ENCODE measurements at places on chromosomes 4 and X.

- DNase-seq = no peak
Observed at GRCh38 chr4:78784236-78784865, 8.2 kb downstream of the BMP2K start.

DNA sequence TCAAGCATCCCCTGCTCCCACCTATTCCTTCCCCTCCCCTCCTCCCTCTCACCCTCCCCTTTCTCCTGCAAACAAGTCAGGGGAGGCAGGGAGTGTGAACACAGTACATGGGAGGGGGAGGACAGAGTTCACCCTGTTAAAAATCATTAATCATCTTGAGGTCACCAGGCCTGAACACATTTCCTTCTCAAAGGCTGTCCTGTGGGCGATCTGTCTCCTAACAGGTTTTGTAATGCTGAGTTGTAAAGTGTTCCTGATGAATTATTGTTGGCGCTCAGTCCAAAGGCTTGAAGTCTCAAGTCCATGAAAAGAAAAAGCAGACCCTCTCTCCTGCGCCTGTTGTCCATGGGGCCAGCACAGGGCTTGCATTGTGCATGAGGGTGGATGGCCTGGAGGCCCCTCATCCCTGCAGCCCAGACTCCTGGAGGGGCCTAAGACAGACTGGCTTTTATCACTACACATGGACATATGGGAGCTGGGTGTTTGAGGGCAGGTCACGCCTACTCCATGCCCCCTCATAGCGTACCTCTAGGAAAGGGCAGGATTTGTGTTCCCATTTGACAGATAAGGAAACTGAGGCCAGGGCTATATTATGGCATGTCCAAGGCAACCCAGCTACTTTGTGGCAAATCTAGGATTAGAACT, 189.1 kb downstream of the RAB28 start:
- no peak for DNase-seq

GRCh38 chr4:111045992-111046391, 423.1 kb upstream of the PITX2 start:
- no peak for DNase-seq

DNA sequence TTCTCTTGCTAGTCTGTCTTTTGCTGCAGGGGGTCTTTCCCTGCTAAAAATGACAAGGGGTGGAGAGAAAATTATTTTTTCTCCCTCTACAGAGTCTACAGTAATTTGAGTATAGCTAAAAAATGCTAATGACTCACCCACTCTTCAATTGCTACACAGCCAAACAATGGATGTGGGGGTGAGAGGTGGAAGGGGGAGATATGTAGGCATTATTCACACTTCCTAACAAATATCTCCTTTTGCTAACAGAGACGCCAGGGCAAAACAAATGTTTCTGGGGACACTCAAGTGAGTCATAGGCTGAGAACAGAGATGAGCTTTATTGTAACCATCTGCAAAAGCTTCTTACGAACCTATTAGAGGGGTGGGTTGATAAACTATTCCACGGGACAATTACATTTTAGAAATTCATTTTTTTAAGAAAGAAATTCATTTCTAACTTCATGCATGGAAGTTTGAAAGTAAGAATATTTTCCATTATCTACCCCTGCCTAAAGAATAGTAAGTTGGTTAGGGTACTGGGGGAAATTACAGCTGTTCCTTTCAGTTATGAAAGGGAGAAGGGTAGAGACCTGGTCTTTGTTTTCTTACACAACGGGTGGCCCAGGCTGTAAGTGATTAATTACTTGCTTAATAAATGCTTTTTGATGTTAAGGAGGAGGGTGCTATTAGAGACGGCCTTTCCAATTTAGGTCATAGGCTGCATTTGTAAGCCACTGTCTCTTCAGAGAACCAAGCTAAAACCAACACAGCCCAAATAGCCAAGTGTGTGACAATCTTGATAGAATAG, 12.8 kb downstream of the SCD5 start:
- DNase-seq = no peak

DNA sequence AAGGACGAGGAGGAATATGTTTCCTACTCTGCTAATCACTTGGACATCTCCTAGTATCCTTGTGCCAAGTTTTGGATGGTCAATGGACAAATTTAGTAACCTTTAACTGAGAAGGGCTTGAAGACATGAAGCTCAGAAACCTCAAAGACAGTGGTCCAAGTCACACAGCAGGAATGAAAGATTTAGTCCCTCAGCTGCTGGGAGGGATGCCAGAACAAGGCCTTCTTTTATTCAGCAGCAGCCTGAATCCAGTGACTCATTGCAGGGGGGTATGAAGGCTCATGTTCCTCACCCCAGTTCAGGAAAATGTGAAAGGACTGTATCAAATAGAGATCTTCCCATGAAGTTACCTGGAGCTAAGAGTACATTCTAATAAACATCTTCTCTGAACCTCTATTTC, 214.9 kb upstream of the UGT8 start:
- DNase-seq = no peak

- no peak for DNase-seq
Observed at GRCh38 chr4:152651473-152652060, 28.2 kb downstream of the TMEM154 start.

GRCh38 chrX:133649651-133650050, 234.4 kb upstream of the GPC4 start:
- no peak for DNase-seq

- no peak for DNase-seq
Observed at GRCh38 chrX:103754401-103754800, 22.2 kb upstream of the PLP1 start.

- no peak for DNase-seq
Observed at GRCh38 chrX:55640854-55641253, 17.7 kb downstream of the FOXR2 start.

DNA sequence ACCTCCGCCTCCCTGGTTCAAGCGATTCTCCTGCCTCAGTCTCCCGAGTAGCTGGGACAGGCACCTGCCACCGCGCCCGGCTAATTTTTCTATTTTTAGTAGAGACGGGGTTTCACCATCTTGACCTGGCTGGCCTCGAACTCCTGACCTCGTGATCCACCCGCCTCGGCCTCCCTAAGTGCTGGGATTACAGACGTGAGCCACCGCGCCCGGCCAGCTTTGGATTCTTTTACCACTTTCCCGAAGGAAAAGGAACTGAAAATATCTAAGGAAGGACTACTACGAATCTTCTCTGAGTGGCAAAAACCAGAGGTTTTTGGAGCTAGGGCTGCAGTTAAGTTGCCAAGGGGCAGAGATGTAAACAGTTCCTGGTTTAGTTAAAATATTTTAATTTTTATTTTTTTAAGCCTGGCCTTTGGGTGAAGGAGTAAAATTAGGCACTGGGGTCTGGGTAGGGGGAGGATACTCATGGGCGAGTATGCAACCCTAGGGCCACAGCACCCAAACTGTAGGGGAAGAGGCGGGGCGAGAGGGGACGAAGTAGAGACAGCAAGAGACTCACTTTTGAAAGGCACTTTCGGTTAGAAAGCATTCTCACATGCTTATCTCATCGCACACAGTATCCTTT, 525 bp upstream of the CISD2 start:
- peak; percentile 11 for DNase-seq

GRCh38 chrX:24860140-24860539, 155.6 kb downstream of the ARX start:
- no peak for DNase-seq

DNA sequence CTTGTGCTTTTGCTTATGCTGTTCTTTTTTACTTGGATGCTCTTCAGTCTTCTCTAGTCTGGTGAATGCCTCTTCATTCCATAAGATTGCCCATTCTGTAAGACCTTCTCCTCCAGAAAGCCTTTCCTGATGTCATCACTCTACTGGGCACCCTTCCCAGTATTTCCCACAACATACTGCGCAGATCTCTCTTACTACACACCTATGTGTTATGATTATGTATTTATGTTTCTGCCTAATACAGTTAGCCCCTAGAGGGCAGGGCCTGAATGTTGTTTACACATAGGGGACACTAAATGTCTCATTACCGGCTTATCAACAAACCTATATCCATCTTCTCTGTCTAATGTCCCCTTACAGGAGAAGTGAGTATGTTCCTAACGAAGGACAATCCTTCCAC, 21.1 kb downstream of the AIFM1 start:
- DNase-seq = no peak

DNA sequence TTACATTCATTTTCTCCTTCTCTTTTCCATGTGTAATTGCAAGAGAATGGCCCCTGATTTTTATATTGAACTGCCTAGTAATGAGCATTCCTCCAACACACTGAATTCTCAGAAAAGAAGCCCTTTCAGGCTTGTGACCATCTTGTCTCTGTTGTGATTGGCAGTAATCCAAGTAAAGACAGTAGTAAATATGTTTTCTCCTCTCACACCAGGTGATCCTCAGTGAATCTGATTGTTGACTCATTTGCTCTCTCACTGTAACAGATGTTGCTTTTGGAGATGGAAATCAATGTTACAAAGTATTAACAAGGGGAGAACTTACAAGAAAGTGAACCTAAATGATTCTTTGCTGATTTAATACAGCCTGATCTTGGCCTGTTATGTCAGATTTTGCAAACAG, 271.0 kb downstream of the AFF2 start:
- no peak for DNase-seq

GRCh38 chr4:90950385-90950841, 823.2 kb downstream of the CCSER1 start:
- no peak for DNase-seq

- DNase-seq = no peak
Observed at GRCh38 chrX:129976441-129976840, 6.0 kb upstream of the BCORL1 start.

DNA sequence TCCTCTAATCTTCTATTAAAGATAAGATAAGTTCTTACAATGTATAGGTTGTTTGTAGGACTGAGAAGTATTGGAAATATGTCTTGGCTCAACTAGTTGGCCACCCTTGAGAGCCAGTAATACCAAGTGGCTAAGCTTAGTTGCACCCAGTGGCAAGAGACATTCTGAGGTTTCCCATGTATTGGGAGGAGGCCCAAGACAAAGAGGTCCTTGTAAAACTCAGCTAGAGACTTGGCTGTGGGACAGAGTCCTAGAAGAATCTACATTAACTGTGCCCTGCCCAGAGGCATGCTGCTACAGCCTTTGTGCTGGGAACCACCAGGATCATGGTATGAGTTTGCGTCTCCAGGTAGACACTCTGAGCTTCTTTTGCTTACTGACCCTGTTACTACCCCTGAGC, 41.9 kb upstream of the SLC4A4 start:
- DNase-seq = no peak

- DNase-seq = no peak
Observed at GRCh38 chr4:99679204-99679603, 21.6 kb upstream of the C4orf54 start.

DNA sequence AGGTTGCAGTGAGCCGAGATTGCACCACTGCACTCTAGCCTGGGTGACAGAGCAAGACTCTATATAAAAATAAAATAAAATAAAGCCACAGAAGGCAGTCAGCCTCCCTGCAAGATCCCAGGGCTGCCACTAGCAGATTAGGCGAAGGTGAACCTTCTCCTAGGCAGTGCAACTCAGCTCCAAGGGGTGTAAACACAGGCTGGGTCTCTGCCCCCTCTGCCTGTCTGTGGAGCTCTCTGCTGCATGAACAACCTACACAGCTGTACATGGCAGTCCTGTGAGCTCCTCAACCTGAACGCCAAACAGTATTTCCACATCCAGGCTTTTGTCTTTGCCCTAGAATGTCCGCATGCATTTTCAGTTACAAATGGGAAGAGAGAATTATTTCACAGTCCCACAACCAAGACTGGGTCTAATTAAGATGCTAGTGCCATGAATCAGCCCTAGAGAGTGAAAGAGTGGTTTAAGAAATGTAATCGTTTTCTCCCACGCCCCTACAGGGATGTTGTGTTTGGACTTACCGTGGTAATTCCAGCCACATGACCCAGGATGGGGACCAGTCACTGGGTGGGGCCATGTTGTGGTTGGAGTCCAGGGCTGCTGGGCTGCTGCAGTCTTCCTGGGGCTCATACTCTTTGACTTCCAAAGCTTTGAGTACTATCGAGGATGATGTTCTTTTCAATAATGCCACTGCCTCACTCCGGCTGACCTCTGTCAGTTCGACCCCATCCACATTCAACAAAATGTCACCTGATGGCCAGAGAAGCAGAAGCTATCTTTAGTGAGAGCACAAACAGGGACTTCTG, 99.0 kb downstream of the FIP1L1 start:
- DNase-seq = no peak

DNA sequence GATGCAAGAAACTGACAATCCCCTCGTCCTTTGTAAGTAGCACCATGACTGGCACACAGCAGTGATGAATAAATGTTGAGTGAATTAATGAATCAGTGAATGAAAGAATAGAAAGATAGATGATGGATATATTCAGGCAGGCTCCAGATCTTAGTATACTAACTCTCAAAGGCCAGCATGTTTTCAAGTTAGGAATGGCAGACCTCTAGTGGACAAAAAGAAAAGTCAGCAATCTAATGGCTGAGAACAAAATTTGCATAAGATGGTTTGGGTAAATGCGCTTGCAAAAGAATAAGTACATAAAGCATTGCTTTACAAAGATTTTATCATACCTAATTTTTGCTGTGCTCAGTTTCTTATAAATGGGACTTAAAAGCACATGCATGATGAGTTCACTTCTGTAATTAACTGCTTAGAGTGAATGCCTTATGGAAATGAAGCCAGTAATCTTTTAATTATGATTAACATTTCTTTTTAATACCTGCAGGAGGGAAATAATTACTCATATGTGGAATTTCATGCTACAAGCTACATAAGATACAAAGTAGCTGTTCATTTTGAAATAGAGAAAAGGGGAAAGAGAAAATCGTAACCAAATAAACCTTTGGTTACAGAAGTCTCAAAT, 126.9 kb upstream of the GPRIN3 start:
- DNase-seq = peak; percentile 11

GRCh38 chr4:47838445-47838844, 578 bp upstream of the CORIN start:
- no peak for DNase-seq

DNA sequence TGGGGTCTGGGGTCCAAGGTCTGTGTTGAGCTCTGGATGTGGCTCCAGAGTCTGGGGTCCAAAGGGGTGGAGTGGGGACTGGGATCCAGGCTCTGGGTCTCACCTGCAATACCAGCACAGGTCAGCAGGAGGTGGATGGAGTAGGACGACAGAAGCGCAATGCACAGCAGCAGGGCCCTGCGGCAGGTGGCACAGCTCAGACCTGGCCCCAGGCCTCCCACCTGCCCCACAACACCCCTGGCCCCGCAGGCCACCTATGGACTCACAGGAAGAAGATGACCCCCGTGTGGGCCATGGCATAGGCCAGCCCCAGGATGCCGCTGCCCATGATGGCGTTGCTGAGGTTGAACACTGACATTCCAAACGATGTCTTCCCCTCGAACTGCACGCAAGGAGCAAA, 3.4 kb downstream of the SLC38A5 start:
- DNase-seq = no peak

GRCh38 chr4:147764337-147764736, 32.4 kb downstream of the ARHGAP10 start:
- no peak for DNase-seq

GRCh38 chrX:134542485-134542884, 82.5 kb downstream of the HPRT1 start:
- DNase-seq = no peak

DNA sequence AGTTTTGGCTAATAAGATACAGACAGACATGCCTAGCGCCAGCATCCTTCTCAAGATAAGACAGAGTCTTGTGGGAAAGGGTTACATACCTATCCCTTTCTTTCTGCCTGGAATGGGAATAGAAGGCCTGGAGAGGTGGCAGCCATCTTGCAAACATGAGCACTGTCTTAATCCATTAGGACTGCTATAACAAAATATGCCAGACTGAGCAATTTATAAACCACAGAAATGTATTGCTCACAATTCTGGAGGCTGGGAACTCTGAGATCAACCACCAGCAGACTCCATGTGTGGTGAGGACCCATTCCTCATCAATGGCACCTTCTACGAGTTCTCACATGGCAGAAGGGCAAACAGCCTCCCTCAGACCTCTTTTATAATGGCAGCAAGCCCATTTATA, 26.5 kb upstream of the NEIL3 start:
- no peak for DNase-seq
